Body of pancreas (tissue), 4 donors: ENCODE measurements at places on chromosomes 1 and 21. TPM values are rescaled to one million over a fixed set of nuclear protein-coding genes. Genes with fewer than 3 reads are reported as not detected.

- peaks cover 34% of the 10 kb centered on the region for H3K4me1 ChIP-seq
- DNase-seq, result no peak
- no peak overlapping the region for H3K4me3 ChIP-seq
- H3K27ac ChIP-seq, result no peak overlapping the region
- H3K27me3 ChIP-seq, result no peaks in the 10 kb centered on the region
Measured at GRCh38 chr1:21922090-21923013, 14.8 kb downstream of the HSPG2 start.

DNA sequence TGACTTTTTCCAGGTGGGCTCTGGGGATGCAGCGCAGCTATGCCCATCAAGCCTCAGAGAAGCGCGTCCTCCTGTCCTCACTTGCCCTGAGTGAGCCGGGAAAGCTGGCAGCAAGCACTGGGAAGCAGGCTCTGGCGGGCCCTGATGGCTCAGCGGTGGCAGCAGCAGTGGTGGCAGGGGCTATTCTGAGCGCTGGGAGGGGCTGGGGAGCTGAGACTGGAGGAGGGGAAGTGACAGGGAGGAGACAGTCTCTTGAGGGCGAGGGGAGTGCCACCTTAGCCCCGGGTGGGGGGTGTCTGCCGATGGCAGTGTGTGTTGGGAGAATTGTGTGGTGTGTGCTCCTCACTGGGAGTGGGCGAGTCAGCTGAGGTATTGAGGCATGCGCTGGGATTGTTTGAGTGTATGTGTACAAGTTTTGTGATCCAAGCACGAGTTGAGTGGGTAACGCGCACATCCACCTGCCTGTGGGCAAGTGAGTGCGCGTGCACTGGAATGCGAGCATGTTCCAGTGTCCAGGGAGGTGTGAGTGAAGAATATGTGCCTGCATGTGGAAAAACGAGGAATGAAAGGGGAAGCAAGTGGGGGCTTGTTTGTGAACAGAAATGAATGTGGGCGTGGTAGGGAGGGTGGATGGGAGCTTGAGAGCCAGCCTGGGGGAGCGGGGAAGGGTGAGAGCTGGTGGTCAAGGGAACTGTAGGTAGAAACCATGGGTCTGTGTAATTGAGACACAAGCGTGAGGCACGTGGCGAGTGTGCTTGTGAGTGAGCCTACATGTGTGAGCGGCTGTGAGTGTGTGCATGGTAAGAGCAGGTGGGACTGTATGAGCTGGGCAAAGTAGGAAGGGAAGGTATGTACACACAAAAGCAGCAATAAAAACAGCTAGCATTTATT lies 2.9 kb upstream of the FOXO6 start:
- peaks cover 5% of the 10 kb centered on the region for H3K27me3 ChIP-seq
- no peaks in the 10 kb centered on the region for H3K36me3 ChIP-seq
- peaks cover 20% of the 10 kb centered on the region for H3K4me1 ChIP-seq
- DNase-seq, result no peak
- H3K4me3 ChIP-seq, result no peak overlapping the region
- no peak overlapping the region for H3K27ac ChIP-seq

DNA sequence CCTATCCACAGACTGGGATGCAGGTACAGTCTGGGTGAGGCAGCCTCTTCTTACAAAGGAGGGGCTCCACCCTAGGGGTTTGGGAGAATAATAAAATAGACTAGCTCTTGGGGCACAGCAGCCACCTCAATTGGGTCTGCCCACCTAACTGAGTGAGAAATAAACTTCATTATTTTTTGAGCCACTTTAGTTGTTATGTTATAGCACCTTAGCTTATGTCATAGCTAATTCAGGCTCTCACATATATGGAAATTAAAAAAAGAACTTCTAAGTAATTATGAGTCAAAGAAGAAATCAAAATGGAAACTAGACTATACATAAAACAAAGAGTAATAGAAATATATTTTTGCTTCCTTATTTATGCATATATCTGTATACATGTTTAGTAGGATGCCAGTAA lies 318.5 kb upstream of the B3GALT2 start:
- no peaks in the 10 kb centered on the region for H3K36me3 ChIP-seq
- no peaks in the 10 kb centered on the region for H3K27me3 ChIP-seq
- no peak overlapping the region for H3K27ac ChIP-seq
- no peak for DNase-seq
- H3K4me3 ChIP-seq, result no peak overlapping the region

- DNase-seq, result no peak
- H3K4me3 ChIP-seq, result no peak overlapping the region
- H3K27me3 ChIP-seq, result peaks cover 9% of the 10 kb centered on the region
- peaks cover 4% of the 10 kb centered on the region for H3K4me1 ChIP-seq
- H3K27ac ChIP-seq, result no peak overlapping the region
- H3K36me3 ChIP-seq, result no peaks in the 10 kb centered on the region
Measured at GRCh38 chr1:46448109-46448911, 41.3 kb upstream of the DMBX1 start.

DNA sequence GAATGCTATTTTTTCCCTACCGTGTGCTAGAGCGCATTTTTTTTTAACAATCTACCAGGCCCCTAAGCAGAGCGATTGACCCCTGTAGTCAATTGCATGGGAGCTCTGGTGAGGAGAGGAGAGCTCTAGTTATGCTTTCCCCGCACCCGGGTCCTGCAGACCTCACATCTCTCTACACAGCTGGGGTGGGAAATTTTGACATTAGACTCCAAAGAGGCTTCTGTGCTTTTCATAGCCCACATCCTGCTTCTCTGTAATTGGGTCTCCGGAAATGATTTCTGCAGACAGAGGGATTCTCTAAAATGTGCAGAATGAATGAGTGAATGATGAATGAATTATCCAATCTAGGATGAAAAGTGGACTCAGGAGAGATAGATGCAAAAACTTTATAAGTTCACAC lies 41.5 kb upstream of the DUSP10 start:
- no peak overlapping the region for H3K27ac ChIP-seq
- no peak for DNase-seq
- no peak overlapping the region for H3K4me3 ChIP-seq
- H3K4me1 ChIP-seq, result no peaks in the 10 kb centered on the region
- H3K36me3 ChIP-seq, result no peaks in the 10 kb centered on the region

- no peaks in the 10 kb centered on the region for H3K27me3 ChIP-seq
- H3K4me1 ChIP-seq, result no peaks in the 10 kb centered on the region
- no peaks in the 10 kb centered on the region for H3K36me3 ChIP-seq
Measured at GRCh38 chr1:58436615-58437297, 109.8 kb downstream of the OMA1 start.

- DNase-seq, result no peak
- no peaks in the 10 kb centered on the region for H3K27me3 ChIP-seq
- H3K36me3 ChIP-seq, result no peaks in the 10 kb centered on the region
- H3K4me1 ChIP-seq, result peaks cover 70% of the 10 kb centered on the region
Measured at GRCh38 chr1:8662380-8663072, 154.9 kb downstream of the RERE start.

- H3K4me3 ChIP-seq, result no peak overlapping the region
- H3K27me3 ChIP-seq, result no peaks in the 10 kb centered on the region
- peaks cover 5% of the 10 kb centered on the region for H3K4me1 ChIP-seq
- no peak overlapping the region for H3K27ac ChIP-seq
- DNase-seq, result peak; percentile 1
- no peaks in the 10 kb centered on the region for H3K36me3 ChIP-seq
Measured at GRCh38 chr1:109764561-109765482, 1.1 kb upstream of the EPS8L3 start.

DNA sequence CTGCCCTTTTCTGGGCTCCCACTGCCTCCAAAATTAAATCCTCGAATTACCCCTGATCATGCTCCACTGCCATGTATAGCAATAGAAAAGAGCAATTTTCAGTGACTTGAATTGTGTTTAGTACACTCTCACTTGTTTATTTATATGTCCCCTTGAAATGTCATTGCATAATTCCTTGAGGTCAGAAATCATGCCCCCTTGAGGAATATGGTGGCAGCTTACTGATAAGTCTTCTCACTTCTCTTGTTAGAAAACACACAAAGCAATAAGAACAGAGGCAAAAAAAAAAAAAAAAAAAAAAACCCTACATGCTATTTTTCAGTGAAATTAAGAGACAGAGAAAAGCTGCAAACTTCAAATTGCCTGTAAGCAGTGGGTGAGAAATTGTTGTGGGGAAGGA lies 37.5 kb downstream of the GPR88 start:
- no peaks in the 10 kb centered on the region for H3K4me1 ChIP-seq
- no peak overlapping the region for H3K4me3 ChIP-seq
- H3K36me3 ChIP-seq, result no peaks in the 10 kb centered on the region
- no peak for DNase-seq

DNA sequence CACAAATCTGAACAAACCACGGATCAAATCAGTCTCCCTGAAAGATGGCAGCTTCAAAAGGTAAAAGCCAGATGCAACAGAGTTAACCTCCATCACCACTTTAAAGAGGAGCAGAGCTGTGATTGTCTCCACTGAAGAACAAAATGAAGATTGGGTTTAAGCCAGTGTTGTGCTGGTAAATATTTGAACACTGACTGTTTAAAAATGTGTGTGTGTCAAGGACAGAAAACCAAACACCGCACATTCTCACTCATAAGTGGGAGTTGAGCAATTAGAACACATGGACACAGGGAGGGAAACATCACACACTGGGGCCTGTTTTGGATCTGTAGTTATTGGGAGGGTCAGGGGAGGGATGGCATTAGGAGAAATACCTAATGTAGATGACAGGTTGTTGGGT lies 83.9 kb downstream of the ST6GALNAC5 start:
- no peaks in the 10 kb centered on the region for H3K4me1 ChIP-seq
- H3K27me3 ChIP-seq, result no peaks in the 10 kb centered on the region
- H3K36me3 ChIP-seq, result no peaks in the 10 kb centered on the region

DNA sequence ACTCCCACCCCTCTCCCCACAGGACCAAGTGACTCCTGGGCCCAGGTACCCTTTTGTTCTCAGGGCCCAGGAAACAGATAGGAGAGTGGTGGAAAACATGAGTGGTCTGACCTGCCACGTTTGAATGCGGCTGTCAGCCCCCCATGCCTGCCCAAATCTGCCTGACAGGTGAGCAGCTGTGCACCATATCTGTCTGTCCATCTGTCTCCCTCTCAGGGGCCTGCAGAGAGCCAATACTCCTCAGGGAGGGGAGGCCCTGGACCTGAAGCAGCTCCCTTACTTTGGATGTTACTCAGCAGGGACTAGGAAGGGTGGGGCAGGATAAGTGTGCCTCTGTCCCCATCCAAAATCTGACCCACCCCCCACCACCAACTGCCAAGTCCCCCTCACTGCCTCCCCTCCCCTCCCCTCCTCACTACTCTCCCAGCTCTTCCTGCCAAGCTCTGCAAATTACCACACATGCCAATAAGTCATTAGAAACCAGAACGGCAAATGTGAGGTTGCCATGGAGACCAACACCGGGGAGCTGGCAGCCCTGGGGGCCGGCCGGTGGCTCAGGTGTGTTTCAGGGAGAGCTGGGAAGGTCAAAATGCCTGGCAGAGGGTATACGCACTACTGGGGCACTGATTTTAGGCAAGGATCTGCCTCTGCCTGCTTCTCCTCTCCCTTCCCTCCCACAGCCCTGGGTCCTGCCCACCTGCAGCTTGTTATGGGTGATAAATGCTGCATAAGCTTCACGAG lies 11.5 kb downstream of the LRRN2 start:
- H3K27me3 ChIP-seq, result no peaks in the 10 kb centered on the region
- no peak overlapping the region for H3K4me3 ChIP-seq
- no peak overlapping the region for H3K27ac ChIP-seq
- H3K4me1 ChIP-seq, result peaks cover 4% of the 10 kb centered on the region
- H3K36me3 ChIP-seq, result no peaks in the 10 kb centered on the region

GRCh38 chr1:116345843-116346242 lies 27.2 kb upstream of the ATP1A1 start:
- no peaks in the 10 kb centered on the region for H3K36me3 ChIP-seq
- H3K27me3 ChIP-seq, result no peaks in the 10 kb centered on the region
- no peak overlapping the region for H3K27ac ChIP-seq
- no peak for DNase-seq

- H3K4me1 ChIP-seq, result peaks cover 19% of the 10 kb centered on the region
- no peak overlapping the region for H3K4me3 ChIP-seq
- no peak overlapping the region for H3K27ac ChIP-seq
- peaks cover 8% of the 10 kb centered on the region for H3K36me3 ChIP-seq
Measured at GRCh38 chr1:43703836-43704235, 3.5 kb upstream of the ST3GAL3 start.

DNA sequence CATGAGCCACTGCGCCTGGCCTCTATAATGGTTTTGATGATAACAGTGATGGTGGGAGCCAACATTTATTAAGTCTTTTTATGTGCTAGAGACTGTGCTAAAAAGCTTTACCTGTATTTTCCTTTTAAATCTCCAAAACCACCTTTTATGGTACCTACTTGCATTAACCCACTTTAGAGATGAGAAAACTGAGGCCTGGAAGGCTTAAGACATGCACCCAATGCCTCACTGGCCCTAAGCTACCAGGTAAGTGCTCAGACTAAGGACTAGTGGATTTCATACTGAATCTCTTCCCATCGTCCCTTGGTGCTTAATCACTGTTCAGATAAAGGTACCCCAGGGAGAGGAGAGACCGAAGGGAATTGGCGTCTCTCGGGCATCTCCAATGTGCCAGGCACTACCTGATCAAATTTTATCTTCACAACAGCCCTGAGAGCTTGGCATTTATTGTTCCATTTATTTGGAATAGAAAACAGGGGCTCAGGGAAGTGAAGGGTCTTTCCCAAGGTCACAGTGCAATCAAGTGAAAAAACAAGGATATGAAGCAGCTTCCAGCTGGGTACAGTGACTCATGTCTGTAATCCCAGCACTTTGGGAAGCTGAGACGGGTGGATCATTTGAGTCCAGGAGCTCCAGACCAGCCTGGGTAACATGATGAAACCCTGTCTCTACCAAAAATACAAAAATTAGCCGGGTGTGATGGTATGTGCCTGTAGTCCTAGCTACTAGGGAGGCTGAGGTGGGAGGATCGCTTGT lies 84.2 kb downstream of the LACTBL1 start:
- no peak overlapping the region for H3K27ac ChIP-seq

Gene CFHR4
- total RNA-seq, result not detected

Gene IGSF21
- total RNA-seq, result 0.33 TPM

Gene UBE2Q1
- total RNA-seq, result 19.8 TPM

Gene SPRR1B
- total RNA-seq, result not detected

Gene RHOU
- total RNA-seq, result 6.9 TPM

Gene CDKN2C
- total RNA-seq, result 11.9 TPM

Gene ANGPTL1
- 9.3 TPM for total RNA-seq

Gene LINGO4
- total RNA-seq, result 0.66 TPM

Gene ATPAF1
- total RNA-seq, result 22.8 TPM
